ENCODE measurements at places on chromosomes 5 and 9.

- no peak for DNase-seq
Observed at GRCh38 chr9:136567651-136568287, 21.9 kb upstream of the NOTCH1 start.

GRCh38 chr5:129141696-129142095, 47.1 kb downstream of the ISOC1 start:
- no peak for DNase-seq

GRCh38 chr9:137663584-137663983, 44.8 kb downstream of the EHMT1 start:
- no peak for DNase-seq

- DNase-seq = no peak
Observed at GRCh38 chr5:29811914-29812679, 1381.4 kb upstream of the CDH6 start.

DNA sequence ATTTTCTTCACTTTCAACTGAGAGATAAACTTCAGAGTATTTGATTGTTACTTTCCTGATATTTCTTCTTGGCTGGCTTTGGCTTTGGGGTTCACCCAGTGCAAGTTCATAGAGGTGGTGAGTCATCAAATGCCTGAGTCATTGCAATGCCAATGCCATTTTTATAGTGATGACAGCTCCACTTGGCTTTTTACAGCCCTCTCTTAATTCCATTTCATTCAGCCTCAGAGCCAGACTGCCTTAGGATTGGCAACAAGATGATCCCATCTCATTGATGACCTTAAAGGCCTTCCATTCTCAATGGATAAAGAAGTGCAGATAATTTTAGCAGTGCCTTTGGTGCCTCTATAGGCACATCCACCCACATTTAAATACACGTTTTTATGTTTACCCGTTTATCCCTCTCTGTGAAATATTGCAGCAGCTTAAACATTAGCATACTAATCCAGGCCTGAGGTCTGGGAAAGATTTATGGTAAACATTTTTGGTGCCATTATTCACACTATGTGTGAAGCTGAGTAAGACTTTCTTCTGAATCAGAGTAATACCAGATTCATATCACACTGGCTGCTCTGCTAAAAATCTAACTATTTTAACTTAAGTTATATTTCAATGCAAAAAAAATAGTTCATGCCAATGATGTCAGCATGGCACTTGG, 88.9 kb upstream of the TYRP1 start:
- no peak for DNase-seq

- no peak for DNase-seq
Observed at GRCh38 chr5:58318468-58318867, 141.4 kb downstream of the PLK2 start.

DNA sequence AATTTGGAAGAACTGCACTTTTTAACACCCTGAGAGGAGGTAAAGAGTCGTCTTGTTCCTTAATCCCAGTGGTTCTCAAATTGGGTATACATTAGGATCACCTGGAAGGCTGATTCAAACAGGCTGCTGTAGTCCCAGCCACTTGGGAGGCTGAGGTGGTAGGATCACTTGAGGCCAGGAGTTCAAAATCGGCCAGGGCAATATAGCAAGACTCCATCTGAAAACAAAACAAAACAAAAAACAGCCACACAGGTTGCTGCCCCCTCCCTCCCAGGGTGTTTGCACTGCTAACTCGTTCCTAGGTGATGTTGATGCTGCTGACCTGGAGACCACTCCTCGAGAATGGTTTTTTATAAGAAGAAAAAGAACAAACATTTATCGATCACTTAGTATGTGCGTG, 1.5 kb upstream of the TBC1D9B start:
- no peak for DNase-seq

DNA sequence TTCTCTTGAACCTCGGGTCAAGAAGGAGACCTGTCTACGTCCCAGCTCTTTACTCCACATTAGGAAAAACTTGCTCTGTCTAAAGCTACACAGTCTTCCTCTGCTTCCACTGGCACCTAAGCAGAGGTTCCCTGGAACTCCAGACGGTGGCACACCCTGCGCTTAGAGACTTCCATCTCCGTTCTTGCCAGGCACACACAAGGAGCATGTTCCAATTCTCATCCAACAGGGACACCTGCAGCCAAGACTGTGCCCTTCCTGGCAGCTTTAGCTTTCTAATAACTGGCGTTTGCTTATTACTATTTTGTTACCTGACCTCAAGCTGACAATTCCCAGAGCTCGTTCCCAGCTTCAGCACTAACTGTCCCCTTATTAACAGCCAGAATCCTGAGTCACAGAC, 16.0 kb downstream of the CAPSL start:
- no peak for DNase-seq

DNA sequence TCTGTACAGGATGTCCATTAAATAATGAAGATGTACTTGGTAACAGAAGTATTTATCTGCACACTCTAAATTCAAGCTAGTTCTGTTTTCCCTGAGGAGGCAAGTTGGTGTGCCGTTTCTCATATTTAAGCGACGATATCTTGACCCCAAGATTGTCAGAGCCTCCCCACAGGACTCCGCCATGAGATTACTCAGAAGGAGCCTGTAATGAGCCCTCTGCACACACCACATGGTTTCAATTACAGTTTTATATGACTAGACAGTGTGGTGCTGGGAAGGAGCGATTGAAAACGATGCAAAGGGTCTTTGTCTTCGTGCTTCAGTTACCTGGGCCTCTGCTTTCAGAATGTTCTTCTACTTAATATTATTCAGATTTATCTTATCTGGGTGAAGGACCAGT, 840.4 kb upstream of the WWC1 start:
- no peak for DNase-seq

DNA sequence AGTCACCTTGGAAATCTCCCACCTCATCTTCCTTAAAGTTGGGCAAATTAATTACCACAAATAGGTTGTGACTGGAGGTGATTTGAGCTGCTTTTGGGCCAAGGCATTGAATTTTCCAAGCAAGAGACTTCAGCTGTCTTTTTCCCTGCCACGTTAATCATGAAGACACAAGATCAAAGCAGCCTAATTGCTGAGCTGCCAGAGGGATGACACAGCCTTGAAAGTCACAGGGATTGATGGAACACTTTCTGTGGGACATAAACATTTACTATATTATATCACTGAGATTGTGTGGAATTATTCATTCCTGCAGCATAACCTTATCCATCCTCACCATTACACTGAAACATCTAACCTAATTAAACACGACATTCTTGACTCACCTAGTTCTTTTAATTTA, 172.2 kb downstream of the FAM170A start:
- no peak for DNase-seq

DNA sequence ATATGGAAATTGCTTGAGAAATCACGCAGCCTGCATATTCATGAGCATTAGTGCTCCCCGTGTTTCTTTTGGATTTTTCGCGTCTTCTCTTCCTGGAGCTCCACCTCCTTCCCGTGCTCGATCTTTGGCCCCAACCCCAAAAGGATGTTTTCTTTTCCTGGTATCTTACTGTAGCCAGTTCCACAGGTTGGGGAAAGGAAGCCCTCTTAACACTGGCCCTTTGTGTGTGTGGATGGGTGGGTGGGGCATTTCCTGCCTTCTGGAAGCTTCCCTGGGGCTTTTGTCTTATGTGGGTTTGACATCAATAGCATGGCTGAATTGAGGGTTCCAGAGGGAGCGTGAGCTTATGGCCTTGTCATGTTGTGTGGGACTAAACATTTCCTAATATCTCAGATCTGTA, 21.9 kb downstream of the STXBP1 start:
- no peak for DNase-seq

DNA sequence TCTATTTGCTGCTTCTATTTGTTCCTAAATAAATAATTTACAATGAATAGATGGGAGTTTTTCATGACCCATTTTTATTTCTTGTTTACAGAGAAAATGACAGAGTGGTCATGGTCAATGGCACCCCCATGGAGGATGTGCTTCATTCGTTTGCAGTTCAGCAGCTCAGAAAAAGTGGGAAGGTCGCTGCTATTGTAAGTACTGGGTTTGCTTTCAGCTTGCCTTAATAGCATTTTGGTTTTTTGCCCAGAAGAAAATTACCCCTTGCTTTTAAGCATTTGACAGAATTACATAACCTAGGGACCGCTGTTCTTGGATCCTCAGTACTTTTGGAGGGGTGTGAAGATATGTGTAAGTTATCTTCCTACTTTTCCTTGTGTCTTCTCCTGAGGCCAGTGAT, 44.1 kb downstream of the TJP2 start:
- DNase-seq = no peak

GRCh38 chr9:16661816-16662215, 208.7 kb downstream of the BNC2 start:
- no peak for DNase-seq

GRCh38 chr9:110669433-110669832, 842 bp downstream of the MUSK start:
- DNase-seq = no peak

GRCh38 chr5:115098041-115098702, 71.5 kb downstream of the TRIM36 start:
- peak; percentile 47 for DNase-seq

DNA sequence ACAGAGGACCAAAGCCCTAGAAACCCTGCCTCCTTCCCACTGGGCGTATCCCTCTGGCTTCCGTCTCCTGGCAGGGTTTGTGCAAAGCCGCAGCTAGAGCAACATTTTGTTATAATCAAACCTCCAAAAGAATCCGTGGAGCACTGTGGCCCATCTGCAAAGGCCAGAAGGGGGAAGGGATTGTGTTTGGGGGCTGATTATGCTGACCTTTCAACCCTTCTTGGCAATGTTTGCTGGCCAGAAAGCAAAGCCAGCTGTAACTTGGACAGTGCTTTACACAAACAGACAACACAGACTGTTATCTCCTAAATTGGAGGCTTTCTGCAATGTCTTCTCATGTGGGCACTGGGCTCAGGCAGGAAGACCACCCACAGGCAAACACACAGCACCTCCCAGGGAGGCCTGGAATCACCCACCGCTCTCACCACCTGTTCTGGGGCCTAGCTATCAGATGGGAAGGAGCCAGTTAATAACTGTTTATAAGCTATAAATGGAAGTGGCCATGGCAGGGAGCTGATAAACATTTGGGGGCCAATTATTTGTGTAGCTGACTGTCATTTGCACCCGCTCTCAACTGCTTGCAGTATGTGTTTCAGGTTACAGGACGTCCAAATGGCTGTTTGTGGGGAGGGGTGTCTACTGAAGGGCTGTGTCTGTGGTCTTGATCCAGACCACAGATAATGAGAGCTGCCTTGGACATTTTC, 121.6 kb upstream of the ERCC6L2 start:
- DNase-seq = no peak

DNA sequence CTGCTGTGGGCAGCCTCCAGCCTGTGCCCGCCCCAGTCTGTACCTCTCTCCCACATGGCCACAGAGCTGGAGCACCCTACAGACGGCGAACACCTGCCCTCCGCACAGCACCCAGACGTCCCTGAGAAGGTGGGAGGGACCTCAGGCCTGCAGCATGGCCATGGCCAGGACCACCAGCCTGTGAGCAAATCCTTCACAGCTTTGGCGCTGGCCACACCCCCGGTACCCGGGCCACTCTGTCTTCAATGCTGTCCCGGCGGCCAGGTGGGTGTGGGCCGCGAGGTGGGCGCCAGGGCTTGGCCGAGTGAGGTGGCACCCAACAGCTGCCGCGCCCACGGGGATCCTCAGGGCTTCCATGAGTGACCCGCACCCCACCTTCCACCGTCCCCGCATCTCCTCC, 18.7 kb downstream of the NOTCH1 start:
- no peak for DNase-seq

- DNase-seq = no peak
Observed at GRCh38 chr5:95718738-95719137, 12.4 kb upstream of the RHOBTB3 start.

DNA sequence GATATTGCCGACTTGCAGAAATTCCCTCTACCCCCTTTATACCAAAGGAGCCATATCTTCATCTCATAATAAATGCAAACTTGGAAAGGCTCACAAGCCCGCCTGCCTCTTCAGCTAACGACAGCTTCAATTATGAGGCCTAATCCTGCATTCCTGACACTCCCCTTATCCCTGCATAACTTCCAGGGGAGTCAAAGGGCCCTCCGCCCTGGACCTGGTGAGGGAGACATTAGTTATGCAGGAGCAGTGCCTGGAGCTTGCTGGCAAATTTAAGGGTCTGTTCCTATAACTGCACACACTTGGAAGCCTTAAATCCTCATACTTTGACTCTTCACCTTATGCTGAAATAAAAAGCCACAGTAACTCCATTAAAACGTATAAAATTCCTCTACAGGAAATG, 617.9 kb downstream of the BNC2 start:
- DNase-seq = no peak

GRCh38 chr5:191036-191948, at the start of gene LRRC14B:
Gene LRRC14B (plus strand): TSS chr5:191495. CDS start chr5:191539, 44 bp downstream.
- no peak for DNase-seq

DNA sequence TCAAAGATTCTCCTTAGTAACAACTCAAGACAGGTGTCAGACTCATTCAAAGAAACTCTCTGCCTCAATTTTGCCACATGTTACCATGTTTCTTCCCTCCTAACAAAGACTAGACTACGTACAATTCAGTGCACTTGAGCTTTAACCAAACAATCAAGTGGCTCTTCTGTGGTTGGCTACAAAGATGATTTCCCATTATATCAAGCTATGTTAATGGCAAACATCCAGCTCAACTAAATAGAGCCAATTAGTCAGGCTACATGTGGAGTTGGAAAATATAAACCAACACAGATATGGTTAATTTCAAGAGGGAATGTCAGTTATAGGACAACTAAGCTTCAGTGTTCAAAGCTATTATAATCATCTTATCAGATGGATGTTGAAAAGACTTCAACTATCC, 29.2 kb upstream of the ADRA1B start:
- no peak for DNase-seq

DNA sequence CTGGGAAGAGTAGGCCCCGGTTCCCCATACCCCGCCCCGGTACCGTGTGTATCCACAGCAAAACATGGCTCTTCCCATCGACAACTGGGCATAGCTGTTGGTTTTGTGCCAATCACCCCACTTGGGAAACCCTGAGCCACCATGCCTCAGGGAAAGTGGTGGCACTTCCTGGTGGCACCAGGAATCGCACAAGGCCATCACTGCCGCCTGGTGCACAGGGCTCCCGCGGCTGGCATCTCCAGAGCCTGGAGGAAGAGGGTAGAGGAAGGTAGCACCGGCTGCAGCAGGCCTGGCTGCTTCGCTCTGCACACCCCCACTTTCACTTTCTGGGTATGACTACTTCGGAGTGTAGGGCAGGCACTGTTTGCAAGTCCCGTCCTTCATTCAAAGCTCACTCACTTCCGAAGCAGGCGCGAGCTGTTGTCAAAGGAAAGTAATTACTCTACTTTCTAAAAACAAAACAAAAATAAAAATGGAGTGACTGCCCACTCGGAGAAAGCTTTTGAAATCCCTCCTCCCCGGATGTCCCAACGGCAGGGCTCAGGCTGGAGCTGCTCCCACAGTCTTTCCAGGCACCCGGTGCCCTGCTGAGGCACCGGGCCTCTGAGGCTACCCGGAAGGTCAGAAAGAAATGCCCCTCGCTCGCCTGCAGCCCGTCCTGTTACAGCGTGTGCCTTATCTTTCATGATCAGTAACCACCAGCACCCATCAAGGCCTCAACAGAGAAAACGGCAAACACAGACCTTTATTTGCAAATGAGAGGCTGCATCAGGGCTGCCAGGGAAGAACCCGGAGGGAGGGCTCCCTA, 2.0 kb downstream of the BRD3 start:
- peak; percentile 69 for DNase-seq
